ENCODE measurements at places on chromosomes 1 and 21.

DNA sequence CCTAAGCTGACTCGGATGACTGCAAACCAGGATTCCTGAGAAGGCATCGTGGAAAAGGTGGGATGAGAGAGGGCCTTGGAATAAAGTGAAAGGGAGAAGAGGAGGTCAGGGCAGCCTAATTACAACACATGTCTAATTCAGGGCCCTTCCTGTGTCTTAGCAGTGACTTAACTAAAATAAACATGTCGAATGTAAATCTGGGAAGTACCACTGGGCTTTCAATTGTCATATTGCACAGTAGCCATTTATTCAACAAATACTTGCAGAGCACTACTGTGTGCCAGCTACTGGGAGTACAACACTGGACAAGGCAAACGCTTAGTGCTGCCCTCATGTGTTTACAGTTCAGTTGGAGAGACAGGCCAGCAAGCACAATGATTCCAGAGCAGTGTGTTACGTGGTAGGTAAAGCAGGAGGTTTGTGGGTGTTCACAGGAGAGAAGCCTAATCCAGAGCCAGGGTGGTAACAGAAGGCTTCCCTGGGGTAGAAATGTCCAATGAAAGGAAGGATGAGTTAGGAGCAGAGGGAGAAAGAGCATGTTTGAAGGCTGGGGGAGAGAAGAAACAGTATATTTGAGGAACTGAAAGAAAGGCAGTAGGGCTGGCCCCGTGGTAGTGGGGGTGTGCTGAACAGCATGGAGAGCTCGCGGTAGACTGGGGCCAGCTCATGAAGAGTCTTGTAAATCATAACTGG lies 38.0 kb upstream of the RASAL2 start:
- no peak for DNase-seq

DNA sequence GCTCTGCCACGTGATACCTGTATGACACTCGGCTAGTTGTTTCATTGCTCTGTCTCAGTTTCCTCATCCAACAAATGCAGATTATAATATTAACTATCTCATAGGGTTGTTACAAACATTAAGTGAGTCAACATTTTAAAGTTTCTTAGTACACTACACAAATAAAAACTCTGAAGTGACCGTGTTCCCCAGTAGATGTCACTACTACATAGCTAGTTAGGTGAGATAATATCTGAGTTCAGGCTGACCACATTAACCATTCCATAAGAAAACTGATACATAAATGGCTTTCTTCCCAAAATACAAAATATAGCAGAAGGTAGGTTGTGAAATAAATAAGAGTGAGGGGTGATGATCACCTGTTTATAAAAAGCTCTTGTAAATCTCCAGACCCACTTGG lies 214.1 kb downstream of the NUF2 start:
- no peak for DNase-seq

DNA sequence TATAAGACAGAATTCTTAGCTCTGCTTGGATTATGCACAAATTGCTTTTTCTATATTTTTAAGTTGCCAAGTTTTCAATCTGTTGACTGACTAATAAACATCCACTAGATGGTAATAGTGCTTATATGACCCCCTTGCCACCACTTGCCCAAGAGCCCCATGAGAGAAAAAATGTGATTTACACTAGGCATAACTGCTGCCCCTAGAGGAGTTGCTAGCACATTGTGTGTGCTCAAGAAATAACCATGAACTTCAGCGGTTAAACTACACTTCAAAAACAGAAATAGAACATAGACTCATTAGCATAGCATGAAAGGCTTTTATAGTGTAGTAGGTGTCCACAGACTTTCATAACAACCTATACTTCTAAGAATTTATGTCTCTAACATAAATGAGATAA lies 61.4 kb downstream of the BRINP3 start:
- DNase-seq: no peak

- no peak for DNase-seq
Observed at GRCh38 chr1:227124473-227124872, 184.4 kb downstream of the COQ8A start.

DNA sequence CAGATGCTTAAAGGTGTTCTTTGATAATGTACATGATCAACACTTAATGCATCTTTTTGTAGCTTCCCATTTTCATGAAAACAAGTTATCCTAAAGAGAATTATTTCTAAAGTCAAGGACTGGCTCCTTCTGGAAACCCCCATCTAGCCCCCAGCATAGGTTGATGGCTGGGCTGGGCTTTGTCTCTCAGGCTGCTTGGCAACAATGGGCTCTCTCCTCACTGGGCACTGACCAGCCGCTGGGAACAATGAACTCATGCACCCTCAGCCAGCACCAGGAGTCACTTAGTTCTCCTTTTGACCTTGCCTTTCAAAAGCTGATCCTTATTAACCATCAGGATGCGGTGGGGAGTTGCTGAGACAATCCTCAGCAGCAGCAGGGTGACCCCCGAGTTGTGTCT lies 293.0 kb upstream of the PLXNA2 start:
- DNase-seq: no peak

DNA sequence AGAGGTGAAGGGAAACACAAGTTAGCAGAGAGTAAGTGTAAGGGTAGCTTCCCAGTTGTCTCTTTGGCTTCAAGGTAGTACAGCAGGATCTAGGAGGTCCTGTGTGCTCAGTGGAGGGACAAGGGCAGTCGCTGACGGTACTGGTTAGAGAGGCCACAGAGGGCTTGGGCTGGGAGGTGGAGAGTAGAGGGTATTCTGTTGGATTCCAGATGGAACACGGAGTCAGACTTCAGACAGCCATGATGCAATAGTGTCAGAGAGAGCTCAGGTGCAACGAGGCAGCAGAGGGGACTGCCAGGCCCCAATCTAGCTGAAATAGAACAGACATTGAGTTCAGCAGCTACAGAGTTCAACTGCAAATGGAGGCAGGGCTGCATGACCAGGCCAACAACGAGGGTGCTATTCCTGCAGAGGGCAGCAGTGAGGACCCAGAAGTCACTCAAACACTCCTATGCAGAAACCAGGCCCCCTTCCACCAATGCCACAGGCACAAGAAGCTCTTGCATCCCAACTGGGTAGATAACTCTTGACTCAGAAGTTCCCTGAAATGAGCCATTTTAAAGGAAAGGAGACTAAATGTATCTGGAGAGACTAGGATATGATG lies 325.0 kb upstream of the ESRRG start:
- no peak for DNase-seq

DNA sequence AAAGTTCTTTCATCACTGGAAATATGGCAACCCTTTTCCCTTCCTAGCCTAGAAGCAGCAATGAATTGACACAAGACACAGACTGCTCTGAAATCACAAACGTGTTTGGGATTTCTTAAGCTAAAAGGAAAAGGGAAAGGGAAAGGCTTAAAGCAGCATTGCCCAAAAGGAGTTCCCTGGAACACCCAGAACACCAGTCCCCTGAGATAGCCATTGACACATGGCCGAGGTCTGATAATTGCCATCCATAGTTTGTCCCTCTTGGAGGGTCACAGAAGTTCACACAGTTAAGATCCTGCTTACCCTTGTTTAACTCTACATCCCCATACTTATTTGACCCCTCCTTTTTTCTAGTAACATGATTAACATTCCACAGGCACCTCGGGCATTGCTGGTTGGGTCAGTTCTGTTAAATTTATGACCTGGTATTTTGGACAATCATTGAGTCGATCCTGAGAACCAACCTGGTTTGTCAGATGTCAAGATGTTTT lies 72.9 kb downstream of the ZNF281 start:
- no peak for DNase-seq

DNA sequence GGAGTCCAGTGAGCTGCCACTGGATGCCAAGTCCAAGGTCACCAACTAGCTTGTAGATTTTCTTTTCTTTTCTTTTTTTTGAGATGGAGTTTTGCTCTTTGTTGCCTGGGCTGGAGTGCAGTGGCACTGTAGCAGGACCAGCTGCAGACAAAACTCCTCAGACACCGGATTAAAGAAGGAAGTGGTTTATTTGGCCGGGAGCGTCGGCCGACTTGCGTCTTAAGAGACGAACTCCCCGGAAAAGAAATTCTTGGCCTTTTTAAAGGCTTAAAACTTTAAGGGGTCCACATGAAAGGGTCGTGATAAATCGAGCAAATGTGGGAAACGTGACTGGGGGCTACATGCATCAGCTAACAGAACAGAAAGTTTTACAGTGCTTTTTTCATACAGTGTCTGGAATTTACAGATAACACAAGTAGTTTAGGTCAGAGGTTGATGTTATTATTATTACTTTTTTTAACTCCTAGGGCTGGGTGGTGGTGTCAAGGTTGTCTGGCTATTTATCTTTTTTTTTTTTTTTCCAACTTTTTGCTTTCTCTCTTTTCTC lies 36.4 kb upstream of the CFAP126 start:
- DNase-seq: no peak

DNA sequence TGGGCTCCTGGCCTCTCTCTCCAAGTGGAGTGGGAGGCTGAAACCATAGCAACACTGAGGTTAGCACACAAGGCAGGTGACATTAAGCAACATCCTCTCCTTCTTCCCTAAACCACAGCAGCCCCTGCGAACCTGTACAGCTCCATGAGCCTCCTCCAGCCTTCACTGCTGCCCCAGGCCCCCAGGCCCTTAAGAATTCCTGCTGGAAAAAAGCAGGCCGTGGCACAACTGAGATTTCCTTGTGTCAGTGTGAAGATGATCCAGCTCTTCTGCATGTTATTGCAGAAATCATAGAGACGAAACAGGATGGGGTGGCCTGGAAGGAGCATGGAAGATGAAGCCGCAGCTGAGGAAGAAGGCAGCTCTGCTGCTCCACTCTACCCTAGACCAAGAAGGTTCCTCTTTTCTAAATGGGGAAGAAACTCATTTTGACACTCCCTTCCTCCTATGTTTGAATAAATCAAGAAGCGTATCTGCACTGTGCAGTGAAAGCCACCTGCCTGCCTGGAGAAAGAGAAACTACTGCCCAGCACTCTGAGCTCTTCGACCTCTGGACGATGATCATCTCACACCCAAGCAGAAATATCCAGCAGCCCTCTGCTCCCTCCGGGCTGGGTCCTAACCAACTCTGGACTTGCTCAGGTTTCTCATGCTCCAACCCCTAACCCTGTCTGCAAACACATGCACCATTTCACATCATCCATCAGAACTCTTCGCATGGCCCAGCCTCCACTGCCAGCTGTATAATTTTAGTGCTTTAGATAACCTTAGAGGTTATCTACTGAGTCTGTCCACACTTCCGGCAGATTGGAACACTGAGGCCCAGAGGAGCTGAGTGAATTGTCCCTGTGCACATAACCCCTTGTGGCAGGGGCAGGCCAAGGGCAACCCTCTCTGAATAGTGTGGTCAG lies 20.7 kb downstream of the SH3BP5L start:
- no peak for DNase-seq

- no peak for DNase-seq
Observed at GRCh38 chr1:151143057-151143435, 3.4 kb downstream of the SEMA6C start.

DNA sequence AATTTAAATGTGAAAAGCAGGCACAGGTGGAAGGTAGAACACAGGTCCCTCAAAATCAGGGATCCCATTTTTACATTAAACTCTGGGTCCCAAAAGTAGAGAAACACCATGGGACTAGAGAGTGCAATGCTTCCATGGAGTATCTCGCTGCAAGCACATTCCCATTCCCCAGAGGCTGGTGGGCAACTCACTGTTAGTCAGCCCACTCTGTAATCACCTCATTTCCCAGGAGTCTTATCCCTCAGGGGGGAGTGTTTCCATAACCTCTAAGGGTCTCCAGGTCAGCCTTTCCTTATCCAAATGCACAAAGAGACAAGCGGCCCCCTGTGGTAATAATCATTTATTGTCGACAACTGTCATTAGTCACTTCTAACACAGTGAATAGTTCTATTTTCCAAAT lies 490.1 kb upstream of the LRRC7 start:
- no peak for DNase-seq

- no peak for DNase-seq
Observed at GRCh38 chr1:30313584-30313983, 409.8 kb downstream of the MATN1 start.

DNA sequence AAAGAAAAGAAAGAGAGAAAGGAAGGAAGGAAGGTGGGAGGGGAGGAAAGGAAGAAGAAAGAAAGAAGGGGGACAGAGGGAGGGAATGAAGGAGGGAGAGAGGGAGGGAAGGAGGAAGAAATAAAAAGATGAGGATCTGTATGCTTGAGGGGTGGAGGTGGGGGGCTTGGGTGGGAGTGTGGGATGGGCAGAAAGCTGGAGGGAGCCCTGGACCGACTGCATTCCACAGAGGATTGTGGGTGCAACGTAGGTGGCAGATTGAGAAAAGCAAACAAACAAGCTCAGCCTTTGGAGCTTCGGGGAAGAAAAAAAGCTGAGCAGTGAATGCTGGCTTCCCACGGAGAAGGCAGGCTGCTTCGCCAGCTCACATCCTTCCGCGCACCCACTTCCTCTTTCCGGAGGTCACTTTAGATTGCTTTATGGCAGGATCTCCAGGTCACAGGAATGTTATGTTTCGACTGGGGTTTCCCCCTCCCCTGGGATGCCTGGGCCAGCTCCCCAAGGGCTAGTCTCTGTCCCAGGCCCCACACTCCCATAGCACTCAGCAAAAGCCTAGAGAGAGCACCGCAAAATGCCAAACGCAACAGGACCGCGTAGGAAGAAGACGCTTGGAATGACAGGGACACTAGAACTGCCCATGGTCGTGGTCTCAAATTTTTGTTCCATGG lies 20.7 kb upstream of the LGALS8 start:
- DNase-seq: no peak

DNA sequence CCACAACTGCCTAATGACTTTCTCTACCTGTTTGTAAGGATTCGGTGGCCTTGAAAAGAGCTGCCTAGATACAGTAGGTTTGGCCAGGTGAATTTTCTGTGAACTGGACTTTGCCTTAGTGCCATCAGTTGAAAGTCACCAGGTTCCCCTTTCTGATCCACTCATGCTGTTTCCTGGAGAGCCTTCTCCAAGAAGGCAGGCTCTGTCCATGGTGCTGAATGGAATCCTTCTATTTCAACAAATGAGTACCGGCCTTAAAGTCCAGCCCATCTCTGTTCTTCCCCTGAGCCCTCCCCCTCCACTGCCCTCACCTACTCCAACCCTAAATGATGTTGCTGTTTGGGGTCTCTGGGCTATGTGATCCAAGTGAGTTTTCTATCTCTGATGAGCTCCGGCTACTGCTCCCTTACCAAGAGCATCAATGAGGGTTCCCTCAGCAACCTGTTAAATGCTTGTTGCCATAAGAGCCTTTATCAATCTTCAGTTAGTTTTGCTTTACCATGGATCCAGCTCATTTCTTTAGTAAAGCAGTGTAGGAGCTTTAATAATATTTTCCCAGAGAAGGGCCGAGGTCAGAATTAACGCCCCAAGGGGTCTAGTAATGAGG lies 500.4 kb downstream of the PTPRU start:
- DNase-seq: no peak

GRCh38 chr1:3250624-3251023 lies 181.6 kb downstream of the PRDM16 start:
- no peak for DNase-seq
